ENCODE measurements at places on chromosomes 5 and 9.
A peak's percentile ranks its signal among the peaks of the same experiment; 100 is the strongest.

- no peak for DNase-seq
- H3K36me3 ChIP-seq, result no peaks in the 10 kb centered on the region
- H3K27ac ChIP-seq, result no peak overlapping the region
- no peak overlapping the region for H3K4me3 ChIP-seq
Observed at GRCh38 chr5:56211298-56211865, 21.7 kb downstream of the ANKRD55 start.

GRCh38 chr5:143355710-143356109 is 47.8 kb downstream of the NR3C1 start:
- no peaks in the 10 kb centered on the region for H3K36me3 ChIP-seq
- peak overlapping the region; percentile 26 for H3K27ac ChIP-seq
- no peak overlapping the region for H3K4me3 ChIP-seq
- no peaks in the 10 kb centered on the region for H3K27me3 ChIP-seq
- peaks cover 46% of the 10 kb centered on the region for H3K4me1 ChIP-seq
- peak; percentile 92 for DNase-seq

DNA sequence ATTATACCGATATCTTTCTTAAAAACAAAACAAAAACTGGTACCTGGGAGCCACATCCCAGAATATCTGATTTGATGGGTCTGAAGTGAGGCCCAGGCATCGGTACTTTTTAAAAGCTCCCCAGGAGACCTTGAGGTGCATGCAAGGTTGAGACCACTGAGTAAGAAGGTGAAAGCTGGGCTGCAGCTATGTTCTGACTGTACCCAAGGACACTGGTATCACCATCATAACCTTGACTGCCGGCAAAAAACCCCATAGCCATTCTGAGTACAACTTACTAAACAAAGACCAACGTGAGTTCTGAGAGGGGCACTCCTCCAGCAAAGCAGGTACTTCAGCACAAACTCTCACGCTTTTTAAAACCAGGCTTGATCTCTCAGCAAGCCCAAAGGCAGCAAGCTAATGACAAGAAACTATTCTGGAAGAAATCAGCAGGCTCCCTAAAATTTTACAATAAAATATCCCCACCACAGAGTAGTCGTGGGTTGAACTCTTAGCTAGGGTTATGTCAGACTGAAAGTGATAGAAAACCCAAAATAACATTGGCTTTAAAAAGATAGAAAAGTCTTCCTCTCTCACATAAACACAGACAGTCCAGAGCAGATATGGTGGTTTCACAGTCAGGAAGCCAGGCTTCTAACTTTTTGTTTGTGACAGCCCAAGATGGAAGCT is 263.9 kb downstream of the SAXO1 start:
- H3K27me3 ChIP-seq, result peaks cover 8% of the 10 kb centered on the region
- no peak for DNase-seq
- H3K4me1 ChIP-seq, result no peaks in the 10 kb centered on the region

DNA sequence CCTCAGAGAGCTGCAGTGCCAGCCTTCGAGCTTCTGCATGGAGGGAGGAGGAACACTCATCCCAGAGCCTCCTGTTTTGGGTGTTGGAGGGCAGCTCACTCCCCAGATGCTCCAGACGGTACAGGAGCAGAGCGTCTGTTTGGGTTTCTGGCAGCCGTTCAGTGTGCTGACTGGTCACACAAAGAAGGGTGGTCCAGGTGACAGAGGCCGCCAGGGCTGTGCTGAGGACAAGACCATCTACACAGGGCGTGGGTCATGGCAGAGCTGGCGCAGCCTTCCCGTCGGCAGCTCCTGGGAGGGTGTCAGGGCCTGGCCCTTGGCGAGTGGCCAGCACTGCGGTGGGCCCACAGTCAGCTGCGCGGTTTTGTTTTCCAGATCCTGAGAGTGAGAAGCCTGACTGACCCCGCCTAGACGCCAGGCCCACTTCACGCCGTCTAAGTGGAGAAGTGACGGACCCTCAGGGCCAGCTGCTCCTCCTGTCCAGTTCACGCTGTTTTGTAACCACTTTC is 131.4 kb upstream of the FAM120A start:
- H3K4me3 ChIP-seq, result no peak overlapping the region
- H3K27ac ChIP-seq, result no peak overlapping the region
- no peaks in the 10 kb centered on the region for H3K36me3 ChIP-seq
- H3K27me3 ChIP-seq, result peaks cover 19% of the 10 kb centered on the region
- peaks cover 12% of the 10 kb centered on the region for H3K4me1 ChIP-seq
- no peak for DNase-seq

- H3K4me3 ChIP-seq, result no peak overlapping the region
- H3K27ac ChIP-seq, result no peak overlapping the region
- no peaks in the 10 kb centered on the region for H3K4me1 ChIP-seq
- DNase-seq, result no peak
- no peaks in the 10 kb centered on the region for H3K36me3 ChIP-seq
- H3K27me3 ChIP-seq, result peaks cover 37% of the 10 kb centered on the region
Observed at GRCh38 chr5:38540314-38540713, 16.1 kb downstream of the LIFR start.

GRCh38 chr9:1179366-1179765 is 129.2 kb downstream of the DMRT2 start:
- H3K27me3 ChIP-seq, result no peaks in the 10 kb centered on the region
- no peak overlapping the region for H3K27ac ChIP-seq
- H3K4me1 ChIP-seq, result no peaks in the 10 kb centered on the region
- no peak overlapping the region for H3K4me3 ChIP-seq
- H3K36me3 ChIP-seq, result no peaks in the 10 kb centered on the region

Measured in common myeloid progenitor, CD34-positive (primary cell).